NCI-H1092 treated with DMSO at 0.1 percent for 48 hours (cell line): ENCODE measurements at places on chromosomes 11 and 22.

DNA sequence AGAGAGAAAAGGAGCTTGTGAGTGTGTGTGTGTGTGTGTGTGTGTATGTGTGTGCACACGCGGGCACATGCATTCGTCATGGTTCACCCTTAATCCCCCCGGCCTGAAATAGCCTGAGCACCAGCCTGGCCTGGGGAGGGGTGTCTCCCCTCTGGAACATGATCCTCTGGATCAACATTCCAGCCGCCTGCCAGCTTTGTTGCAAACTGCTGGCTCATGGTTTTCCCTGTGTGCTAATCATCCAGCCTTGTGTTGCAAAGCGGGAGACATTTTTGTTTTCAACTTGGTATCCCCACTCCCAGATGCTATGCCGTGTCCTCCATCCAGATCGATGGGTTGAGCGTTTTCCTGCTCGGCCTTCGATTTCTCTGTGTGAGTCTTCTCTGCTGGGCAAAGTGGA lies 94.3 kb downstream of the FEZ1 start:
- DNase-seq, result no peak

DNA sequence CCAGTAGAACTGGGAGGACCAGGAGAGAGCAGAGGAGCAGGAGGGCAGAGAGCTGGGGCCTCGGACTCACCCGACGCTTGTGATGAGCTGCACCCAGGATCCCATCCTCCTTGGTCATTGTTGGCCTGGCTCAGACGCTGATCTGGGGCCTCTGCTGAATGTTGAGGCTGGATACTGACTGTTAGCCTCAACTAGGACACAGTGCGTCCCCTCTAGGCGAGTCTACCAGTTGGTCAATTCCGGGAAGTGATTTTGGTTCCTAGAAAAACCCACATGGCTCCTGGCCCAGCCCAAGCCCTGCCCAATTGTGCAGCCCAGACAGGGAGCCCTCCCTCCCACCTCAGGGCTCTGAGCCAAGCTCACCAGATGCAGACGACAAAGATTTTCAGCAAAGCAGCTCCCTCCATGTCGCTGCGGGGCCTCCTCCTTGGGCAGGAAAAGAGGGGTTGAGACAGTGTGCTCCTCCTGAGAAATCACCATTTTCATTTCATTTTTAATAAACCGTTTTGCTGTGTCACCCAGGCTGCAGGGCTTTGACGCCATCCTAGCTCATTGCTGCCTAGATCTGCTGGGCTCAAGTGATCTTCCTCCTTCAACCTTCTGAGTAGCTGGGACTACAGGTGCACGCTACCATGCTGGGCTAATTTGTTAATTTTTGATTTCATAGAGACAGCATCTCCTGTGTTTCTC lies at the start of gene APOL4:
Gene APOL4, minus strand, starts transcription at position 180 of the 690 bp plus-strand sequence. Its CDS starts 75 bp downstream, at position 105.
- DNase-seq, result peak; percentile 62

DNA sequence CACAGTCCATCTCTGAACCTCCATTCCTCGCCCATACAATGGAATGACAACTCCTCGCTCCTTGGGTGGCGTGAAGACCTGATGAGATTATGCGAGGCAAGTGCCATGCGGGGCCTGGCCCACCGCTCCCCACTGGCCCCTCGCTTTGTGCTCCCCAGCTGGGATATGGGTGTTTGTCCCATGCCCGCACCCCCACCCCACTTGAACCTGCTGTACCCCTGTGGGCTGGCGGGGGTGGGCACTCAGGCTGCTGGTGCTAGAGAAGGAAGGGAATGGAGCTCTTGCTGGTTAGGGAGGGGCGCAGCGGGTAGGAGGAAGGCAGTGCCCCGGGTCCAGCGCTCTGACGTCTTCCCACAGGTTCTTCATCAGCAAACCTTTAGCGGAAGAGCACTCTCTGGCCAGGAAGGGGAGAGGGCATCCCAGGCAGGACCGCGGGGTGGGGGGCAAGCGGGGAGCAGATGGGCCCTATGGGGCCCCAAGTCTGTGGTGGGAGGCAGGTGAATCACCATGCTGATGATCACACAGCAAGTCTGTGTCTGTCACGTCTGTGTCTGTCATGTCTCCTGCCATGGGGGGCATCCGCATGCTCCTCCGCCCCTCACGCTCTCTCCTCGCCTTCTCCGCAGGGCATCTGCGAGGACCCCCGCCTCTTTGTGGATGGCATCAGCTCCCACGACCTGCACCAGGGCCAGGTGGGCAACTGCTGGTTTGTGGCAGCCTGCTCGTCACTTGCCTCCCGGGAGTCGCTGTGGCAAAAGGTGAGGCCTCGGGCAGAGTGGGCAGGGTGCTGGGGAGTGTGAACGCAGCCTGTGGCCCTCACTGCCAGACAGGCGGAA lies 9.4 kb upstream of the OMP start:
- DNase-seq, result no peak

GRCh38 chr11:125358254-125358840 lies 137.7 kb downstream of the FEZ1 start:
- DNase-seq, result no peak

DNA sequence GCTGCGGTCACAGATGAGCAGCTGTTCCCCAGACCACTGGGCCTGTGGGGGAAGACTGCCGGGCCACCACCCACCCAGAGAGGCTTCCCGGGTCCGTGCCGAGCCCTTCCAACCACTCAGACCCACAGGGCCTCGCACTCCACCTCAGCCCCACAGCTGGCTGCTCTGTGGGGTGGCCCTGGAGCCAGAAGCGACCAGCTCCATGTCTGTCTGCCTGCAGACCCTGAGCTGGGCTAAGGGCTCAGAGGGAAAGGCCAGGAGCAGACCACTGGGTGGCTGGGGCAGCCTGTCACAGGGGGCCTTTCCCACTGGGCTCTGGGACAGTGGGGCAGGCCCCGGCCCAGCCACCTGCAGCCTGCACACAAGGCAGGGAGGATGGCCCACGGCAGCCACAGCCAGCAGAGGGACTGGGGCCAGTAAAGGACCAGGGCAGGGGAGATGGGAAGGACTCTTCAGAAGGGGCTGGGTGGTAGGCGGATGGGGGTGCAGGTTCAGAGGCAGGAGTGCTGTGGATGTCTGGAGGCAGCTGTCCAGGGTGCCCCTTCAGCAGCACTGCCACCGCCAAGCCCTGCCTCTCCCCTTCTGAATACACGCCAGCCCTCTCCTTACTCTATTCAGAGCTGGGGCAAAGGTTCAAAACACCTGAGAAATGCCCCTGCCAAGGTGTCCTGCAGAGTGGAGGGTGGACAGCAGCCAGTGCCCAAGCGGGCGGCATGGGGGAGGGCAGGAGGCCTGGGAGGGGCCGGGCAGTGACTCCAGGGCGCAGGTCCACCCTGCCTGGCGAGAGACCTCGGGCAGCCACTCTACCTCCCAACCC lies 32.2 kb downstream of the GNB1L start:
- no peak for DNase-seq

DNA sequence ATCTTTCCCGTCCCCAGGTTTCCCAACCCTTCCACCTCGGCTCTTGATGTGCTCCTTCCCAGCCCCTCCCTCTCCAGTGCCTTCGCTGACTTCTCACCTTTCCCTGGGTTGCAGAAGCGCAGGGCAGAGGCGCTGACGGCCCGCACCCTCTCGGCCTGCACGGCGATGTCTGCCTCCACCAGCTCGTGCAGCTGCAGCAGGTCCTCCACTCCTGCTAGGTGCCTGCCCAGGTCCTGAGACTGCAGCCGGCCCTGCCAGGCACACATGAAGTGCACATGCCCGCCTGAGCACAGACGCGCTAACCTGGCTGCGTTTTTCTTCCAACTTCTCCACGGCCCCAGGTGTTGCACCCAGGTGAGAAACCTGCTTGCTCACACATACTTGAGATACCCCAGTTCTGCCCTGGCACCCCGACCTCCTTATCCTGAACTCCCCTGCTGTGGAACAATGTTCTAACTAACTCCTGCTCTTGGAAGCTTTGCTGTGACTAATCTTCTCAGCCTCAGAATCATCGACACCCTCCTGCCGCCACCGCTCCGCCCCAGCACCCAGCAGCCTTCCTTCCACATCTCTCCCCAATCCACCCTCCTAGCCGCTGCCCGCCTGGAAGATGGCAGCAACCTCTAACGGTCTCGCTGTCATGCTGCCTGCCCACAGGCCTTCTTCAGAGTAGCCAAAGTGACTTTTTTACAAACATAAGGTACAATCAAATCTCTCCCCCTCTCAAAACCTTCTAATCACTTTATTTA lies 23.3 kb downstream of the SPTBN2 start:
- no peak for DNase-seq

- no peak for DNase-seq
These were observed 39.8 kb upstream of the TEF start for GRCh38 chr22:41341990-41342389.

DNA sequence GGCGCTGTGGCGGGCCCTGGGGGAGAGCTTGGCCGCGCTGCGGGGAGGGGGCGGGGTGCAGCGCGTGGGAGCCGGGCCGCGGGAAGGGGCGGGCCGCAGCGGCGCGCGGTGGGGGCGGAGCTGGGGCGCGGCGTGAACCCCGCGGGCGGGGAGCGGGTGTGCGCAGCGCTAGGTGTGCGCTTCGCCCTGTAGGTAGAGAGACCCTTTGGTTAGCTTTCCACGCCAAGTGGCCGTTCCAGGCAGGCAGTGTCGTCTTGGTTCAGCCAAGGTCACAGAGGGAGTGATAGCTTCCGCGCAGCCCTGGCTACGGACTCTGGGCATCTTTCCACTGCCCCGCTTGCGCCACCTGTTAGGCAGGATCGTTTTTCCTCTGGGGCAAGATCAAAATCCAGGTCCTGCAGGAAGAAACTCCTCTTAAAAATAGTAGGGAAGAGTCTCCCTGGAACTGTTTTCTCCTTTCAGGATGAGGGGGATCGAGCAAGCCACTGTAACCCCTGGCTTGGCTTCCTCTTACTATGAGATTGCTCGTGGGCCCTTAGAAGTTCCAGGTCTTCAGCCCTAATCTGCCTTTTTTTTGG lies 434 bp downstream of the BANF1 start:
- peak; percentile 70 for DNase-seq

GRCh38 chr11:100830274-100830673 lies 143.2 kb downstream of the ARHGAP42 start:
- peak; percentile 63 for DNase-seq

DNA sequence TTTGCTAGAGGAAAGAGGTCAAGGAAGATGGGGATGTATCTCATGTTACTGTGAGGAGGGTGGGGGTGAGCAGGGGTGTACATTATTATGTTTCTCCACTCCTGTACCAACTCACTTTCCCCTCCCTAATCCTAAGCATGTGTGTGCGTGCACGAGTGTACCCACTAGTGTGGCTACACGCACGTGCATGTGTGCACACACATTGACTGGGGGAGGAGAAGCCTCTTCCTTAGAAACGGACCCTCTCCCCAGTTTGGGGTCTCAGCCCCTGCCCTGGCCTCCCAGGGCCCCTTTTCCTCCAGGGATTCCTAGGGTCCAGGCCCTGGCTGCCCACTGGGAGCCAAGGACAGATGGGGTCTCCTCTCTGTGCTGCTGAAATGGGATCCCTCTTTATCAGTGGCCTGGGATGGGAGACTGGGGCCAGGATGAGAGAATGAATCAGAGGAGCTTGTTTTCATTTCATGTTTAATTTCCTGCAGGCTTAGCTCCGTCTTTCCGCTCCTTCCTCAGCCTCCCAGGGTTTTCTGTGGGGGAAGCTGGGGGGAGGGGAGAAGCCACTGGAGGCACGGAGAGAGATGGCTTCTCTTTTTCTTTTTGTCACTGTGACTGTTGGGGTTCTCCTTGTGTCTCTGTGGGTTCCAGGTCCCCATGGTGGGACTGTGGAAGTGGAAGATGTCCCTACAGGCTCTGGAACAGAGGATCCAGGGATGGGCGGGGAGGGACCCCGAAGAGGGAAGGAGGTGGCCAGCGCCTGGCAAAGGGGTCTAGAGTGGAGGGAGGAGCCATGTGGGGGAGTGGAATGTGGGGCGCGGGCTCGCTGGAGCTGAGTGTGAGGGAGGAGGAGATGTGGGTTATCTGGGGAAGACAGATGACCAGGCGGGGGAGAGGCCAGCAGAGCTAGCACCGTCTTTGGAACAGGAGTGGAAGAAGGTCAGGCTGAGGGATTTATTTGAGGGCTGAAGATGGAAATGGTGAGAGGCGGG lies 40.3 kb downstream of the ALX4 start:
- DNase-seq, result no peak

DNA sequence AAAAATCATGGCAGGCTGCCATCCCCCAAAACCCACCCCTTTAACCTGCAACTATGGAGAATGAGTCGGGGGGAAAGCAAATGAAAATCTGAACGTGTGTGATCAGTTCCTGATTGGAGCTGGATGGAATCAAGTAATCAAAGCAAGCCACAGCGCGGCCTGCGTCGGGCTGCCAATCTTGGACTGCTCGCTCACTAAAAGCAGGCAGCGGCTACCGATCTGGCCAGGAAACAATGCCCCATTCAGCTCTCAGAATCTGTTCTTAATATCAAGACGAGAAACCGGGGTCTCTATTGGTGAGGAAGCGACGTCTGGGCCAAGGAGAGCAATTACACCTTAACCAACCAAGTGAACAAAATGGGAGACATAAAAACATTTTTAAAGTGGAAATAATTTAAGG lies 472.2 kb downstream of the SOX6 start:
- DNase-seq, result no peak

DNA sequence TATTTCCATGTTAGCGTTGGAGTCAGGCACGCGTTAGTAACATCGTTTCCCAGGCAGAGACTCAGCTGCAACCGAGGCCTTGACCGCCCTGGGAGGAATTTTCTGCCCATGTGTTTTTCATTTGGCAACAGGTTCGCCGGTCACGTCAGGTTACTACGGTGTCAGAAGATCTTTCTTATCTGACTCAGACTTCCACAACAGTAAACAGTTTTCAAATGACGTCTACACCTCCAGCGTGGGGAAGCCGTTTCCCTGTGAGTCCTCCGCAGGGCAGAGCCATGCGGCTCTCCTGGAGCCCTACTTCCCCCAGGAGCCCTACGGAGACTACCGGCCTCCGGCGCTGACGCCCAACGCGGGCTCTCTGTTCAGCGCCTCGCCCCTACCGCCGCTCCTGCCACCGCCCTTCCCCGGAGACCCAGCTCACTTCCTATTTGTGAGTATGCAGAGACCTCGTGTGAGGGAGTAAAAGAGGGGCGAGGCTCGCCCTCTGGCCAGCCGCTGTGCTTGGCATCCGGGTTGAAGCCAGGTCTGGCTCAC lies 14.3 kb upstream of the POU2AF3 start:
- no peak for DNase-seq

DNA sequence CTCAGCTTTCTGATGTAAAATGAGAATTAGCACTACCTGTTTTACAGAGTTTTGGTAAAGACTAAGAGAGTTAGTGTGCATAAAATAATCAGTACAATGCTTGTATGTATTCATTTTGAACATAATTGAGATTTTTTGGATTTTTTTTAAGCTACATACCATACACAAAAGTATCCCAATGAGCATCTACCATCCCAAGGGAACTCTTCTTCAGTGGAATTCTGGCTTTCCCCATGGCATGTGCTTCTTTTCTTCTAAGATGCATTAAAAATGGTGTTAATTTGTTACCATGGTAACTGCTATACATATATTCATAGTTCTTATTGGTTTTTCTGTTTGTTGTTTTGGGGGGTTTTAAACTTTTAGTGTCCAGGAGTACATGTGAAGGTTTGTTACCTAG lies 17.7 kb downstream of the OR8D1 start:
- DNase-seq, result no peak

- DNase-seq, result no peak
These were observed 456.5 kb upstream of the ANO5 start for GRCh38 chr11:21736404-21736803.
